ENCODE measurements at places on chromosomes 7 and 10.

- DNase-seq: no peak
These were observed 3.2 kb downstream of the INSIG1 start for GRCh38 chr7:155300641-155301452.

DNA sequence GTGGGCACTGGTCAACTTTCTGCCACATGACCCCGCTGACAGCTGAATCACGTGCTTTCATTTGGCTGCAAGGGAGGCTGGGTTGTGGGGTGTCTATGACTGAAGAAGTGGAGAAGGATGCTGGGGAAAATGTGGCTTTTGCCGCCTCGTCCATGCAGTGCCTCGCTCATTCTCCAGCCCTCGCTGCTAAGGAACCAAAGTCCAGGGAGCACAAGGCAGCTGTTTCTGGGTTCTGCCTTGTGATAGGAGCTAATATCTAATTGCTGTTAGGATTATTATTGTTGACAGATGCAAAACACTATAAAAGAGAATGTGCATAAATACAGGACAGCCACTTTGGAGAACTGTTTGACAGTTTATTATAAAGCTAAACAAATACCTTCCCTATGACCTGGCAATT is 4.9 kb upstream of the CAMK2B start:
- no peak for DNase-seq

DNA sequence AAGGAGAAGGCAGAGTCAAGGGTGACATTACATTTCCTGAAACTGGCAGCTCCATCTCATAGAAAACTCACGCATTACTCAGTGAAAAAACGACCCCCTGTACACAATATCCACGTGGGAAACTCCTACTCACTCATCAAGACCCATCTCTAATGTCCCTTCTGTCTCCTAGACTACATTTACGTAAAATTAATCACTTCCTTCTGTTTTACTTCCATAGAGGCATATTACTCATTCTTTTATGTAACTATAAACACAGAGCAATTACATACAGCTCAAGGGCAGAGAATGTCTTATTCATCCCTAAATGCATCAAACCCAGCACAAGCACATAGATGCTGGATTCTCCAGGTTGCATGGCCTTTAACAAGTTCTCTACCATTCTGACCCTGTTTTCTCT is 281.8 kb downstream of the KCNMA1 start:
- DNase-seq: no peak

DNA sequence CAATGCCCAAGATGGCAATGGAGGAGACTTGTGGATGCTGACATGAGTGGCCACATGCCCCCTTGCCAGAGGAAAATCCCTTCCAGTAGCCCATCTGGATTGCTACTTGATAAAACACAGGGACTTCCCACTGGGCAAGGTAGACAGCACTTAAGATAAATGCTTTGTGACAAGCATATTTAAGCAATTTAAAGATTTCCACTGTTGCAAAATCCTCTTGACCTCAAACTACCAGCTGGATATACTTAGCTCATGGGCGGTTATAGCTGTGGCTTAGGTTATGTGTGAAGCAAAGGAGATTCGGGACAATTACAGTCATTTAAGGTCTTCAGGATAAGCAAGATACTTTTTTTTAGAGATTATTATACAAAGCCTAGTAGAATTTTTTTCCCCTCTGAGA is 238.1 kb downstream of the BMPER start:
- DNase-seq: no peak

DNA sequence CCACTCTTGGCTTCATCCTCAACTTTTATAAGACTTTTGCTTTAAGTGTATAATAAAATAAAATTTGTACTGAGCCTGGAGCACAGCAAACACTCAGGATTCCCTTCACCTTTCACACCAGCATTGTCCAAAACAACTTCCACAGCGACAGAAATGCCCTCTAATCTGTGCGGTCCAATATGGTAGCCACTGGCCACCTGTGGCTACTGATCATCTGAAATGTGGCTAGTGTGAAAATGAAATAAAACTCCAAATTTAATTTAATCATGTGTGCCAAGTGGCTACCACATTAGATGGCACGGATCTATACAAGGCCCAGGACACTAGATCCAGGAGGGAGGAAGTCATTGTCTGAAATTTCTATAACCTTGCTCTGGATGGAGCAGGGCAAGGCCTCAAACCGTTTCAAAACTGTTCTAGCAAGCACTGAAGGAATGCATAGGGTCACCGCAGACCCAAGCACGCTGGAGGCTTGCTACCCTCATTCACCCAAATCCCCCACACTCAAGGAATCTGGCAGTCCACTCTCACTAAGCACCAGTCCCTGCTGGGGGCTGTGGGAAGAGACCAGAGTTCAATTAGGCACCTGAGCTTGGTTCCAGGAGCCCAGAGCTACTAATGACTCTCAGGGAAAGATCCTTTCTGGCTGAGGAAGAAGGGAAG is 6.3 kb upstream of the MYO1G start:
- no peak for DNase-seq

- DNase-seq: peak; percentile 50
These were observed 41.3 kb upstream of the SRPK2 start for GRCh38 chr7:105429746-105430612.

- no peak for DNase-seq
These were observed 18.3 kb upstream of the MKI67 start for GRCh38 chr10:128144547-128144946.

GRCh38 chr7:72217151-72217550 is 195.0 kb downstream of the CALN1 start:
- DNase-seq: no peak

DNA sequence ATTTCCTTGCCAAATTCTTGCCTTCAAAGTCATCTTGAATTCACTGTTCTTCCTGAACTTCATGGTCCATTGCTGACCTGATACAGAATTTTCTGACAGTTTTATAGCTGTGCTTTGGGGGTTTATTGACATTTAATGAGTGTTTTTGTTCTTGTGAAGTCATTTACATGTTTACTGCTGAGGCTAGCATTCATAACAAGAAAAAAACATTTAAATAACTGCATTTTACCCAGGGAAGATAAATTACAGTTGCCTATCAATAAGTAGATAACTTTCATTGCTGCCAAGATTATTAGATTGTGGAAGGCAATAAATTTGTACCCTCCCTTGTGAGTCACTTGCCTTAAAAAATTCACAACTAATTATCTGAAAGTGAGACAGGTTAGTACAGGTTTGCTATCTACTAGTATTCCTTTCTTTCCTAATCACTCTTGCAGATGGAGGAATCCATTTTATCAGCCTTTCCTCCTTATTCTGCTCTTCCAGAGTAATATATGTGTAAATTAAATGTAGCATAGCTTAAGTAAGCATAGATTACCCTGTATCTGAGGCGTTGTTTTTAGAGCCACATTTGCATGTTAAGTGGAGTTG is 178.4 kb downstream of the EXOC4 start:
- no peak for DNase-seq

GRCh38 chr7:143068446-143068845 is 16.3 kb downstream of the OR6V1 start:
- no peak for DNase-seq

DNA sequence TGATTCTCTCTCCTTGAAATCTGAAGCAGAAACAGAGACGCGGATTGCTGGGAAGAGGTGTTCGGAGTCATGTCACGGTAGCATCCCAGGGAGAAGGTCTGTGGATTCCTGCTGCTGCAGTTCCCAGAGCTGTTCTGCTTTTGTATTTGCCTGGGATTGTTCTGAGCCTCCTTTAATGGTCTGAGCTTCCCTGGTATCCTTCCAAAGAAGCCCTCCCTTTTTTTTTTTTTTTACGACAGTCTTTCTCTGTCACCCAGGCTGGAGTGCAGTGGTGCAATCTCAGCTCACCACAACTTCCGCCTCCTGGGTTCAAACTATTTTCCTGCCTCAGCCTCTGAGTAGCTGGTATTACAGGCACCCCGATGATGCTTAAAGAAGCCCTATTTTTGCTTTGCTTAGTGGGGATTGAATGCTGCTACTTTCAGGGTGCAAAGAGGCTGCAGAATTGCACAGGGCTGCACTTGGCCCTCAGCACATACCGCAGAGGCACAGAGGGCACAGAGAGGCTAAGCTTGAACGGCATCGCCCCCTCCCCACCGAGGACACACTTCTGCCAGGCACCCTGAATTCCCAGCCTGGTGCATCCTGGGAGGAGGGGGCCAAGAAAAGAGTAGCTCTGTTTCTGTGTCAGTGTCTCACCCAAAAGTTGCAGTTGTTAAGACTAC is 208.6 kb upstream of the GALNT17 start:
- no peak for DNase-seq

DNA sequence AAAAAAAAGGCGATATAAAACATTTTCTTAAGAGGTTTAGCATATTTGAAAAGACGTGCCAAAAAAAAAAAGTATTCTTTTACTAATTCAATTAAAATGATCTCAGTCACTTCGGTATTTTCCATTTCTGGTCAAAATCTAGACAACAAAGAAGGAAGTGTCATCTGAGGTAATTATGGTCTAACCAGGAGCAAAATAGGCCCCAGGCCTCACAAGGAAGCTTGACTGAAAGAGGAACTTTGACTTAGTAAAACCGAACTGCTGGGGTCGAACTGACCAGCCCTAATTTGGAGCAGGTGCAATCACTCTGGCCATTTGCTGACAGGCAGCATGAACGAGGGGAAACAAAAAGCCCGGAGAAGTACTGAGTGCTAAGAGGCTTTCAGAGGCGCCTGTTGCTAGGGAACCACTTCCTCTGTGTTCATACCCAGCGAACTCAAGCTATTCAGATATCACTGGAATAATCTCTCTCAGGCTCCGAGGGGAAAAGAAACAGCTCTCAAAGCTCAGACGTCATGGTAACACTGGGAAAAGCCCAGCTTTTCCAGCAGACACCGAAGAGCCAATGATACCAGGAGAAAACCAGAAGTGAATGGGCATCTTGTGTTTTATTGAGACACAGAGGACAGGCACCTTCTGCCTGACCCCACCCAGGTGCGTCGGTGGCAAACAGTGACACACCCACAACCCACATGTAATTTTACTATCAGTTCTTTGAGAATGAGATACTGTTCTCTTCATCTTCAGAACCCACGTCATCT is 126.5 kb downstream of the FAM107B start:
- peak; percentile 70 for DNase-seq

GRCh38 chr7:135759532-135759931 is 10.9 kb upstream of the FAM180A start:
- DNase-seq: no peak

GRCh38 chr7:78769481-78770101 is 683.9 kb downstream of the MAGI2 start:
- no peak for DNase-seq

GRCh38 chr7:1673581-1674118 is 3.6 kb downstream of the ELFN1 start:
- no peak for DNase-seq

- no peak for DNase-seq
These were observed 29.0 kb upstream of the EIF5AL1 start for GRCh38 chr10:79483299-79483698.

DNA sequence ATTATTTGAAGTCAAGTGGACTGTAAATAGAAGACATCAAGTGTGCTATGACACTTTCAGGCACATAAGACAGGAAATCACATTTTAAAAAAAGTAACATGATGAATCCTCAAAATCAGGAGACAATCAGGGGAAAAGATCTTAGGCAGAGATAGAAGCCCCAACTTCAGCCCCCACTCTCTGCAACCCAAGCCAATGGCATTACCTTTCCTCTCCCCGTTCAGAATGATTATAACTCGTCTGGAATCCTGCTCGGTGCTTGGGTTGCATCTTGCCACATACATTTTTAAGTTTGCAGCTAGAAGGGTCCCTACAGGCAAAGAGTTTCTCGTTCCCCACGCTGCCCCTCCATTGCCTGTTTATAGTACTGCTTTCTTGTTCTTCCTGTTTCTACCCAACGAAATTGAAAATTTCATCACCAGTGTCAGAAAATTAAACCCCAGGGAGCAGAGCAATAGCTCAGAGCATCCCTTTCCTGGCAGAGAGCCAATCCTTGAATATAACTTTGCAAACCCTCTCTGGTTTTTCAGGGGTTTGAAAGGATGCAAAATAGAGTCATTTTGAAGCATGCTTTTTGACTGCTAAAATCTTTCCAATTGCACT is 260.5 kb upstream of the AOAH start:
- no peak for DNase-seq

DNA sequence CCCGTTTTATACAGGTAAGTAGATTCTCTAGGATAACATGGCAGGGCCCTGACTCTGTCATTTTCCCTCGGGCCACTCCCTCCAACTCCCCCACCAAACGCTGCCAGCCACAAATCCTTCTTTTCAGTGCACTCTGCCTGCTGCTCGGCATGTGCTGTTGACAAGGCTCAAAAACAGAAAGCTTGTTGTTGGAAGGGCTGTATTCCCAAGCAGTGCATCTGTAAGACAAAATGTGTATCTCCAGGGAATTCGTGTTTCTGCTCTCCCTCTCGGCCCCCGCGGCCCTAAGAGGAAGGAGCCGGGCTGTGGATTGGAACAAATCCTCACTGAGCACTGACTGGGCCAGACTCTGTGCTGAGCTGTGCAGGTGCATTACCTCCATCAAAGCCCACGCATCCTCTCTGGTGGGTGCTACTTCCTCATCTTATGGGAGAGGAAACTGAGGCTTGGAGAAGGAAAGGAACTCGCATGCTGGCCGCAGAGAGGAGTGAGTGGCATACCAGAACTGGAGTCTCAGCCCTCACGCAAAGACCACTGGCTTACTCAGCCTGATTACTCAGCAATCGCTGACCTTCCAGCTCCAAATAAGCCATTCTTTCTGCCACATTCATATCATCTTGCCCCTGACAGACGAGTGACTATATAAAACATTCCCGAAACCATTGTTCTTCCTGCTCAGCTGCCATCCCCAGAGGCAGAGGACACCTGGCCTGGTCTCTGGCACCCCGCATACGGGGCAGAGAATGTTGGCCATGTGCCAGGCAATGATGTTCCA is 33.5 kb upstream of the ENO4 start:
- no peak for DNase-seq

- DNase-seq: no peak
These were observed 76.4 kb downstream of the WDR37 start for GRCh38 chr10:1132584-1132983.

All from activated CD4-positive, alpha-beta T cell treated with anti-CD3 and anti-CD28 coated beads, Interleukin-2, amount 50 U/mL, for 1 hour (primary cell).